ENCODE measurements at places on chromosomes 7 and 10.

DNA sequence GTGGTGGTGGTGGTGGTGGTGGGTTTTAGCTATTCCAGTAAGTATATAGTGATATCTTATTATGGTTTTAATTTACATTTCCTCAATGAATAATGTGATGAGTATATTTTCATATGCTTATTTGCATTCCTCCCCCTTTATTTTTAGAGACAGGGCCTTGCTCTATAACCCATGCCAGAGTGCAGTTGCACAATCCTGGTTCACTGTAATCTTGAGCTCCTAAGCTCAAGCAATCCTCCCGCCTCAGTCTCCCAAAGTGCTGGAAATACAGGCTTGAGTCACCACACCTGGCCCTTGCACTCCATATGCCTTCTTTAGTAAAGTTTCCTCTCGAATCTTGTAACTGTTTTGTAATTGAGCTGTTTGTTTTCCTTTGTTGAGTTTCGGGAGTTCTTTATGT lies 577.7 kb upstream of the AUTS2 start:
- DNase-seq, result no peak

DNA sequence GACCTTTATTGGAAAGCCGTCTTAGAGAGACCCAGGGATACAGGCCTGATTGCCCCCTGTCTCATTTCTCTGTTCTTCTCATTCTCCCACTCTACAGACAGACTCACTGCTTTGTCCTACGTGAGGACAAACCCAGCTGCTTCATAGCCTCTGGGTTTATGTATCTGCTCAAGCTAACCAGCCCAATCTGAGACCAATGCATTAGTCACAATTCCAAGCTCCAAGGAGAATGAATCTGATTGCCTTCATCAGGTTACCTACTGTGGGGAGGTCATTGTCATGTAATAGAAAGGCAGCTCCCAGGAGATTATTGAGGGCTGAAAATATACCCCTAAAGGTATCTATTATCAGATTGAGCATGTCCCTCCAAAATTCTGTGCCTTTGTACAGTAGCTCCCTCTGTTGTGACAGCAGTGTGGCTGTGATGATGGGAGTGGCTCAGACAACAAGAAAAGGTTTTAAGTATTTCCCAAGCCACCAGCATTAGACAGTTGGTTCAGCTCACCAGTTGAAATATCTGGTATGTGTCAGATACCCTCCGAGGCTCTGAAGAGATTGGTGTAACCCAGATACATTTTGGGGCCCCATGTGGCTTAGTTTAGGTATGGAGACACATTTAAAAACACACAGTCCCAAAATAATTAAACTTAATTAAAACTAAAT lies 123.1 kb upstream of the EEPD1 start:
- no peak for DNase-seq

DNA sequence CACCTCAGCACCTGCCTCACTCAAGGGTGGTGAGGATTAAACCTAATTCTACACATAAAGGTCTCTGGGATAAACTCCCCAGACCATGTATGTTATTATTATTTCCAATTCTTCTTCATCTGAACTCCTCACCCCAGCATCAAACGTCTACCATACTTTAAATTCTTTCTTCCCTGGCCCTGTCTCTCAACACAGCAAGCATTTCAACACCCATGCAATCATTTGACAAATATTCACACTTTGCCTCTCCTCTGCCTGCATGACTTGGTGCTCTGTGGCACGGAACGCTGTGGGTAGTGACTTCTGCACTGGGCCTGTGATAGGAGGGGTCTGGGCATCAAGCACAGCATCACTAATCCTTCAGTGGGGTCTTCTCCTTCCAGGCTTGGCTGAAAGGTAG lies 490.8 kb downstream of the TNS3 start:
- no peak for DNase-seq

GRCh38 chr7:102412548-102412947 lies 16.4 kb downstream of the PRKRIP1 start:
- DNase-seq, result peak; percentile 43

DNA sequence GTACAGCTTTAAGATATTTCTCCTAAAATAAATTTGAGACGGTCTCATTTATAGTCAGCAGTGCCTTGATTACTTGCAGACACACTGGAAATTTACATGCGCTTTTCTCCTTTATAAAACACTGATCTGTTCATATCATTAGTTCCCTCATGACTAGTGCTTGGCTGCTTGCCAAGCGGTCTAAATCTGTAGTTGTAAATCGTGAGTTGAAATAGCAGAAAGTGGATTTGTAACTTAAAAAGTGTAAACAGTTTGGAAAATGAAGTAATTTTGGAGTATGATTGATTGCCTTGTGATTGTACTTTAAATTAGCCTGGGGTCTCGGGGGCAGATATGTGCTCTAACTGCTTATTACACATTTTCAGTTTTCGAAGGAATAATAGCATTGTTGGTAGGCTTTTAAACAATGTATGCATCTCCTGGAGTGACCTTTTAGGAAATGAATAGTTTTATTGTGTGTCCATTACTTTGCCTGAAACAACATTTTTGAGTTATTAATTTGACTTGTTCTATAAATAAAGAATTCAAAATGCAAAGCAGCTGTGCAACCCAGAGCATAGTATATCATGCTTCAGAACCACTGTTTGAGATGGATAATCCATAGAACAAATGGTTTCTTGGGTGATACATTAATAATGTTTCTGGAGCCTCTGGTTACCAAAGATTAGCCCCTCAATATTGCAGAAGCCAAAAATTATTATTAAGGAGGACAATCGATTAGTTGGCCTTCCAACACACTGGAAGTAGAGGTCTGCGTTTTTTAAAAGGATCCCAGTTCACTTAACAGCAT lies 73.3 kb downstream of the ARID5B start:
- DNase-seq, result no peak

DNA sequence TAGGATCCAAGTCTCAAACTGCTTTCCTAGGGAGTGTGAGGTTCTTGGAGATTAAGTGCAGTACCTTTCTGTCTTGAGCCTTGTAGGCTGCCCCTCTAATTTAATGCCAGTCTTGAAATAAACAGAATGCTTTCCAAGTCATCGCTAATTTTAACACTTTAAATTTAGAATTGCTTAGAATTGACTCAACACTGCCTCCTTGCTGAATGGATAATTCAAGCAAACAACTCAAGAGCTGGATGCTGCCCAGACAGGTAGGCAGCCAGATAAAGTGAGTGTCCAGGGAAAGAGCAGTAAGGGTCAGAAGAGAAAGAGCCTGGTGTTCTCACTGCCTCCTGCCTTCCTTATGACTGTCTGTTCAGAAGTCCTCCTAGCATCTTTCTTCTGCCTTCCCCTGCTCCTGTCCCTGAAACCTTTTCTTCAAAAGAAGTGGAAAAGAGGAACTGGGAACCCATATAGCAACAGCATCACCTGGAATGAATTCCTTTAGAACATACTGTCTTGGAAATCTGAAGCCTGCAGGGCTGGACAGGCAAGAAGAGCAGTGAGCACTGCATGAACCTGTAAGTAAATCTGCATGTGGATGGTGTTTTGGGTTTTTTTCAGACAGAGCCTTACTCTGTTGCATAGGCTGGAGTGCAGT lies 3.1 kb upstream of the GOT1 start:
- no peak for DNase-seq

GRCh38 chr10:86646933-86647332 lies 7.4 kb upstream of the OPN4 start:
- no peak for DNase-seq

- DNase-seq, result no peak
Measured at GRCh38 chr10:71116426-71116825, 95.9 kb upstream of the UNC5B start.

- DNase-seq, result no peak
Measured at GRCh38 chr10:93126483-93127052, 52.9 kb downstream of the CYP26A1 start.

DNA sequence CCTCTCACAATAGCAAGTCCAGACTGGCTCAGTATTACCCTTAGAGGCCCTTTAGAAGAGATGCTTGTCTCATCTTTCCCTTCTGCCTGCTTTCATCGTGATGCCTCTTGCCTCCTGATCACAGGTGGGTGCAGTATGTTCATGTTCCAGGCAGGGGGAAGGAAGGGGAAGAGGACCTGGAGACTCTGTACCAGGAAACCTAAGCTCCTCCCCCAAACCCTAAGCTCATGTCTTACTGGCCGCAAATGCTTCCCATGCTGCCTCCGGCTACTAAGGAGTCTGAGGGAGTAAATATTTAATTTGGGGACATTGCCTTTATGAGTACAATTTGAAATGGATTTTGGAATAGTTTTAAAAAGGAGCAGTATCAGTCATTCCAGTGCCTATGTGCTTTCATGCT lies 192.6 kb downstream of the CDCA7L start:
- no peak for DNase-seq

DNA sequence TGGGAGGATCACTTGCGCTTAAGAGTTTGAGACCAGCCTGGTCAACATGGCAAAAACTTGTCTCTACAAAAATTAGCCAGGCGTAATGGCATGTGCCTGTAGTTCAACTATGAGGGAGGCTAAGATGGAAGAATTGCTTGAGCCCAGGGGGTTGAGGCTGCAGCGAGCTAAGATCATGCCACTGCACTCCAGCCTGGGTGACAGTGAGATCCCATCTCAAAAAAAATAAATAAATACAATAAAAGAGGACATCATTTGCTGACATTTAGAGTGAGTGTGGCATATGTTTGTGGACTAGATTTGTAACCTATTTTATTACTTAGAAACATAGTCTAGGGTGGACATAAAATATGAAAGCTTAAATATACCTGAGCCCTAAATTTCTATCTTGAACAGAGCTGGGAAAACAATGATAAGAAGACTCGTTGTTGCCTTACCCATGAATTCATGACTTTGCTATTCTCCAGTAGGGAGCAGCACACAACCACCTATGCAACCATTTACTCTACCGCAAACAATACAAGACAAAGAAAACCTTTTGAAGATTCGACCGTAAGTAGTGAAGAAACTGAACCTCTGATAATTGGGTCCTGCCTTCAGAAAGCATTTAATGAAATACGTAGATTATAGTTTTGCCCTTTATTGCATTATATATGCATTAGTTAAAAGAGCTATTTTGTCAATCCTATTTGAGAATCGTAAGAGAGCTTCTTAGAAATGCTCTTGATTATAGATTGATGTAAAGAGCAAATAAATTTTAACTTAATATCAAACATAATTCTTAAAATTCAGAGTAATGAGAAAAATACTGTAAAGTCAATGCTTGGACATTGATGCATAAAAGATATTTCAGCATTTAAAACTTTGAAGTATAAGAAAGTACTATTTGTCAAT lies 83.5 kb downstream of the GNAT3 start:
- no peak for DNase-seq

DNA sequence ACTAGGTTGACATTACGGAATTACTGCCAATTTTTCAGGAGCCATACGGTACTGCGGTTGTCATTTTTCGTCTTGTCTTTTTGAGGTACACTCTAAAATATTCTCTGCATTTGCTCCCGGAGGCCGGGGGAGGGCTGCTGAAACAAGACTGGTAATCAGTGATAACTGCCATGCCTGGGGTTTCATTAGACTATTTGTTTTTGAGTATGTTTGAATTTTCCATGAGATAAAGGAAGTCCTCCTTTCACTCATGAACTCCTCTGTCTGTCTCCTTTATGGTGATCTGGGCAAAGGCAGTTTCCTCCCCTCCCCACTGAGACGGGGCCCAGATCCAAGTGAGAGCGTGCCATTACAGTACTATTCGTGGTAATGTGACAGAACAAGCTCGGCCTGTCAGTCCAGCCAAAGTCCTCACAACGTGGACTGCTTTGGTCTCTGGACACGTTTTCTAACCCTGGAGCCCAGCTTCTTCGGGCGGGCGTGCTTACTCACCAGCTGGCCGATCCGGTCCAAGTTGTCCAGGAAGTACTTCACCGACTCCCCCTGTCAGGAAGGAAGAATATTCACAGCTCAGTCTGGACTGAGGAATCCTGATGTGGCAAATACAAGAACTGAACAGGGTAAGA lies 45.1 kb downstream of the AMZ1 start:
- DNase-seq, result no peak

GRCh38 chr7:56099653-56100052 lies 6.6 kb downstream of the CHCHD2 start:
- DNase-seq, result no peak

DNA sequence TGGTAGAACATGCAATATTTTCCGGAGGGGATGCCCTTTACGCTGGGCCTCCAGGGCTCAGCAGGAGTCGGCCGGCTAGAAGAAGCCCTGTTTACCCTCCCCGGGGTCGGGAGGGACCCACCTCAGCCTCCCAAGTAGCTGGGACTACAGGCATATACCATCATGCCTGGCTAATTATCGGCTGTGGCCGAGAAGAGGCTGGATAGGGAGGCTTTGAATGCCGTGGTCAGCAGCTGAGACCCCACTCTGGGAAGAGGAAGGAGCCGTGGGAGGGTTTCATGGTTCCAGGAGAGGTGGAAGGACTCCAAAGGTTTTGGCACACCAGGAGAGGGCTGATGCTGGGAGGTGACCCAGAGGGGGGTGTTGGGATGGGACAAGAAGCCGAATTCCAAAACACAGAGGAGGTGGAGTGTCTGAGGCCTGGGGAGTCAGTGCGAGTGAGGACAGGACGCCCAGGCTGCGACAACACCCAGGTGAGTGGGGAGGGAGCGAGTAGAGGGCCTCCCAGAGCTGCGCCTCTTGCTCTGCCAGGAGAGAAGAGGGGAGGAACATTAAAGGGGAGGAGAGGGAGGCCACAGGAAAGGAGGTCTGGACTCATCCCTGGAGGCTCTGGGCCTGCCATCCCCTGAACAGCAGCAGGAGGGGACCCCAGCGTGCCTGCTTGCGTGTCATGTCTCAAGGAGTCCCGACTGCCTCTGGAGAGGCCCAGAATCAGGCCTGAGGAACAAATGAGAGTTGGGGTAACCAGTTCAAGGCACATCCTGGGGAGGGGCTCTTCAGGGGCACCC lies 19.6 kb downstream of the GRID2IP start:
- DNase-seq, result no peak

DNA sequence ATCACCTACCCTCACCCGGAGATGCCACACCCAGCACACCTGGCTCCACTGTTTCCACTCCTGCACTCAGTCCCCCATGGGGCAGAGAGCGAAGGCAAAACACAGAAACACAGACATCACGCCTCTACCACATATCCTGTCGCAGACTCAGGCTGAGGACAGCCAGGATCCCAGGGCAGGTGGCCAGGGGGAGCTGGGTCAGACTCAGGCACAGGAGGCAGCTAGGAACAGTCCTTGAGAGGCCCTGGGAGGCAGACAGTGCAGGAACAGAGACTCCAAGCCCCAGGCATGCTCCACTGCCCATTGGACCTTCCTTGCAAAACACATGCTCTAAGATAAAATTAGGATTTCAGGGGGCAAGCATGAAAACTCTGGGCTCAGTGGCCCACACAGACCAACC lies 154.4 kb upstream of the C7orf33 start:
- DNase-seq, result no peak

GRCh38 chr7:23167691-23168090 lies 14.2 kb upstream of the NUP42 start:
- no peak for DNase-seq

DNA sequence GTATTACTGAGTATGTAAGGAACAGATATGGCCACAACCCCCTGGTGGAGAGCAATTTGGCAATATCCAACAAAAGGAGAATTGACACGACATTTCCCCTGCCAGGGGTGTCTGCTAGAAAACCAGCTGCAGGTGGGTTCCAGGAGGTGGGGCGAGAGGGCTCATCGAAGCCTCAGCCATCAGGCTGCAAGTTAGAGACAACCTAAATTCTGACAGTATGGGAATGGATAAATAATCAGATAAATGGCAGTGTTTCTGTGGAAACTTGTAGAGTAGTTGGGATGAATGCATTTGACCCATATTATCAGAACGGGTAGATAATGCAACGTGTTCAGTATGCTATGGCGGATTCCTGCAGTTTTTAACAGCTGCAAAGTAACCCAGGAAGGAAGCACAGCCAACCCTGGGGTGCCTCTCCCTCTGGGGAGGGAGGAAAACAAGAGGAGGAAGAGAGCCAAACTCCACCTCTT lies 3.5 kb downstream of the TMEM273 start:
- no peak for DNase-seq
